ENCODE measurements at places on chromosomes 7 and 10.

GRCh38 chr10:43878386-43878785 is 229.7 kb upstream of the ZNF32 start:
- no peak for DNase-seq

DNA sequence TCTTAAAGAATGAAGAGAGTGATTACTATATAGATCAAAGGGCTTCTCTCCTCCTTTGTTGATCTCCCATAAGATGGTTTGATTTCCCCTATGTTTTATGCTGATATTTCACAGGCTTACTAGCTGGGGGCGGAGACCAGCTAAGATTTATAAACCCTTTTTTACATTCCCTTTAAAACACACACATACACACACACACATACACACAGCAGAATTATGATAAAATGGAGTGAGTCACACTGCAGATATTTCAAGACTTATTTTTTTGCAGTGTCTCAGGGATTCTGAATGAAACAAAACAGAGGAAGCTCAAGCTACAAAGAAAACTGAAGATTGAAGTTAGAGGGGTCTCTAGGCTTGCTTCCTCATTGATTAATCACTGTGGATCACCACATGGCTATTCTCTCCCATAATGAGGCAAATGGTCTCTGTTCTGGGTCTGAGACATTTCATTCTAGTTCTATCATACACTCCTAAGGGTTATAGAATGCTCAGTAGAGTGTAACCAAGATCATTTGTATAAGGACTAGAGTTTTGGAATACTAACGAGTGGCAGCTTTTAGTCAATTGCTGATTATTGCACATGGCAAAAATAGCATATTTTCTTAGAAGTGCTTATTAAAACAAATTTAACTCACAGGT is 18.6 kb downstream of the INA start:
- DNase-seq: no peak

GRCh38 chr10:92187101-92187500 is 103.8 kb downstream of the CPEB3 start:
- no peak for DNase-seq

- DNase-seq: no peak
Observed at GRCh38 chr10:14688606-14689005, 86.1 kb downstream of the FAM107B start.

DNA sequence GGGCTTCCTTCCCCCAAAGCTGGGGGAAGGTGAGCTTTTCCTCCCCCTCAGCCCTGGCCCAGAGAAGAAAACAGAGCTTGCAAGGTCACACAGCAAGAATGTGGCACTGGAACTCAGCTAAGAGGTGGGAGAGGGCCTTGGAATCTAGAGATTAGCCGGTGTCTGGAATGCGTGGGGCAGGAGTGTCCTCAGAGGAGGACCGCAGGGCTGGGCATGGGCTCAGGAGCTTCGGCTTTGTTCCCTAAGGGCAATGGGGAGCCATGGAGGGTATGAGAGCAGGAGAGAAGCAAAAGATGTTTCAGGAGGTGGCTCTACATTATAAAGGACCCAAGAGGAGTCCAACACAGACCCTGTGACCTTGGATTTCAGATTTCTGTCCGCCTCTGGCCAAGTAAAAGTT is 127.2 kb upstream of the TNRC18 start:
- no peak for DNase-seq

- DNase-seq: no peak
Observed at GRCh38 chr7:142313528-142313927, 55.7 kb upstream of the PRSS58 start.

DNA sequence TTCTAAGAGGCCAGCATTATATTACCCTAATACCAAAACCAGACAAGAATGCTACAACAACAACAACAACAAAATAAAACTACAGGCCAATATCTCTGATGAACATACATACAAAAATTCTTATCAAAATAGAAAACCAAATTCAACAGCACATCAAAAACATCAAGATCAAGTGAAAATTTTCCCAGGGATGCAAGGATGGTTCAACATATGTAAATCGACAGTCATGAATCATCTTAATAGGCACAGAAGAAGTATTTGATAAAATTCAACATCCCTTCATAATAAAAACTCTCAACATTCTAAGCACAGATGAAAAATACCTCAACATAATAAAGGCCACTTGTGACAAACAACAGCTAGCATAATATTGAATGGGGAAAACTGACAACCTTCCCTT is 75.3 kb downstream of the JMJD1C start:
- DNase-seq: no peak

GRCh38 chr7:12674861-12675260 is 12.6 kb upstream of the ARL4A start:
- peak; percentile 54 for DNase-seq

DNA sequence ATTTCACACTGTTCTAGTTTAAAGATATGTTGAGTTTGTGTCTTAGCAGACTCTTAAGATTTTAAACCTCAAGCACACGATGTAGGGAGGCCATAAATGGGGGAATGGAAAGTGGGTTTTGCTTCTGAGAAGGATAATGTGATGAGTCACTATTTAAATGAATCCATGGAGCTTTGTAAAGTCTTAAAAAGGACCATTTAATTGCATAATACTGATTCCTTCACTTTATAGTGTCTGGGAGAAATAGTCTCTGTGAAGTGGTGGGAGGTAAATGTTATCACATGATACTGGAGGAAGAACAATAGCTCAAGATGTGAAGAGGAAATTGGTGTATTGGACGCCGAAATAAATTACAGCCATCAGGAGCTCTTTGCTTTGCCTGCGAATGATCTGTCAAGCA is 84.0 kb upstream of the MYO3A start:
- no peak for DNase-seq

DNA sequence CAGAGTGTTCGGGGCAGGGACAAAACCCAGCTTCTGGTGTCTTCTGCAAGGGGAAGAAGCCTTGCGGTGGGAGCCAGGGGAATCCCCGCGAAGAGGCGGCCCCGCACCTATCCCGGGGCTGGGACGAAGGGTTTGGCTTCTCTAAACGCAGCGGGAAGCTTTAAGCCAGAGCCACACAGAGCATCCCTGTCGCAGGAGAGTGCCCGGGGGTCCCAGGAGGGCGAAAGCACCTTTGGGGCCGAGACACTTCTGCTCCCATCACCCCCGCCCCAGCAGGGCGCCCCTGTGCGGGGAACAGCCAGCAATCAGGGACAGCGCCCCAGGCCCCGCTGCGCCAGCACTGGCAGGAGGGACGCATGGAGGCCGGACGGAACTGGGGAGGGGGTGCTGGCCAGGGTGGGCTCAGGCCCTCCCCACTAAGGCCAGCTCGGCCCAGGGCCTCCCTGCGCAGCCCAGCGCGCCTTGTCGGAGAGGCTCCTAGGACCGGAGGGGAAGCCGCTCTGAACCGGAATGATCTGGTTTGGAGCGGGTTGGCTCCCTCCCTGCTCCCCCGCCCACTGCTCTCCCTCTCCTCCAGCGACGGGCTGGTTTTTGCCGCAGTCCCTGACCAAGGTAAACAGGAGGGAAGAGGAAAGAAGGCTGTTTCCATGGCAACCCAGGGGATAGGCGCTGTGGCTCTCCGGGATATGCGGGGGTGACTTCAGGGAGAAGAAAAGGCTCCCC is 63.9 kb downstream of the TMEM209 start:
- peak; percentile 57 for DNase-seq

DNA sequence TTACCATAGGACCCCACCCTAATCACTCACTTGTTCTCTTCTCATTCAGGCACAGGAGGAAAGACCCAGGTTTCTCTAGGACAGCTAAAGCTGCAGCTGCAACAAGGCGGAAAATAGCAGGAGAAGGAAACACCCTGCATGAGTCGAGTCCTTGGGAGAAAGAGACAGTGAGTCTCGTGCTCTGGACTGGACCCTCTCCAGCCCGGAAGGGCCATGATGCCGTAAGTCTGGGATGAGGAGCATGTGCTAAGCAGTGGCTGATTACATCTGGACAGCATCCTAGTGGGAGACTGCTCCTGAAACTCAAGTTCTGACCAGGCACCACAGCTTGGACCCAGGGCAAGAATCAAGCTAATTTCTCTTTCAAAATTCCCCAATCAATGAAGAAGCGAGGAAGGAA is 39.4 kb downstream of the FBXW4 start:
- DNase-seq: no peak

GRCh38 chr7:137717045-137717444 is 129.7 kb downstream of the DGKI start:
- DNase-seq: no peak

GRCh38 chr10:22945934-22946673 is 18.3 kb downstream of the ARMC3 start:
- no peak for DNase-seq

DNA sequence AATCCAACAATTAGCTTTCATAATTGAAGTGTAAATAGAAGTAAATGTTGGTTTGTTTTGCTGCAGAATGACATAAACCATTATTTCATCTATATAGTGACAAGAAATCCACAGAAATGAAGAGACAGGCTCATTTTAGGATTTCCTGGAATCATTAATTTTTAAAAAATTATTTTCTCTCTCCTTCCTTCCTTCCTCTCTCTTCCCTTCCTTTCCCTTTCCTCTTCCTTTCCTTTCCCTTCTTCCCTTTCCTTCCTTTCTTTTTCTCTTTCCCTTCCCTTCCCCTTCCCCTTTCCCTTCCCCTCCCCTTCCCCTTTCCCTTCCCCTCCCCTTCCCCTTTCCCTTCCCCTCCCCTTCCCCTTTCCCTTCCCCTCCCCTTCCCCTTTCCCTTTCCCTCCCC is 51.2 kb upstream of the KMT2C start:
- no peak for DNase-seq

GRCh38 chr10:98463976-98464754 is 17.4 kb upstream of the HPS1 start:
- DNase-seq: no peak

Measured in naive thymus-derived CD8-positive, alpha-beta T cell (primary cell).